SK-N-SH treated with all-trans-retinoic acid at 6 μM for 48 hours (cell line): ENCODE measurements at places on chromosomes 3 and 15.

GRCh38 chr3:31431321-31431720 lies 101.4 kb upstream of the STT3B start:
- ATAC-seq: no peak

GRCh38 chr3:189169728-189170127 lies 2.0 kb upstream of the TPRG1 start:
- peak; percentile 80 for ATAC-seq

GRCh38 chr3:62638316-62638715 lies 236.9 kb downstream of the CADPS start:
- no peak for ATAC-seq

DNA sequence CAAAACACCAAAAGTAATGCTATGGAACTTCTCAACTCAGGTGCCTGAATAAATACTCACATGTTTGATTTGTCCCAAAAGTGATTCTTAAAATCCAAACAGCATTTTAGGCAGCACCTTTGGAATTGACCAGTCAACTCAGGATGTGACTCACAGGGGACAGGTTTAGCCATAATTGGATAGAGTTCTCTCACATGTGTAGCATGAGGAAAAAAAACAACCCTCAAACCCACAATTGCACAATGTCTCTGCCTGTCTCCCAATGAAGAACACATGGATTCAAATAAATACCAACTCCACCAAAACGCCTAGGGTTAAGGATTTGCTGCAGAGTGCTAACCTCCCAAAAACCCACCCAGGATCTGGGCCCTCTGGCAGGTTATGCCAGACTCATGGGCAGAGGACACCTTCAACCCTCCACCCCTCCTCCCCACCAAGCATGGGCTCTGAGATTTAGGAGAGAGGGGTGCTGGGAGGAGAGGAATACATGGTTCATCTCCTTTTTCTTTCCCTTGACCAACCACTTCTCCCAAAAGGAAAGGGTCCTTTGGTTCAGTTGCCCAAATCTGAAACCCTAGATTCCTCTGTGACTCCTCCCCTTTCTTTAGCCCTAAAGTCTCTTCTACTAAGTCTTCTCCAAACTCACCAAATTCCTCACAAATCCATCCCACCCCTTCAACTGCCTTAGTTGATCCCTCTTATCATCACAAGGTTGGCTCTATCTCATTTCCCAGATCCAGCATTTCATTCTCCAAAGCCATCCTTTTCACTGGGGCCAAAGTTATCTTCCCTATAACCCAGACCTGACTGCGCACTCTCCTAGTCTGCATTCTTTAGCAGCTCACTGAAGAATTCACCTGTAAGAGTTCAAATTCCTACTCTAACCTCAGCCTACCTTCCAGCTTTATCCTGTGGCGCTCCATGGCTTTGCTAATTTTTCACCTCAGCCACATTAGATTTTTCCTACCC lies 7.7 kb downstream of the RYK start:
- peak; percentile 57 for ATAC-seq

- ATAC-seq: no peak
Measured at GRCh38 chr3:39960515-39961191, 151.2 kb downstream of the MYRIP start.

DNA sequence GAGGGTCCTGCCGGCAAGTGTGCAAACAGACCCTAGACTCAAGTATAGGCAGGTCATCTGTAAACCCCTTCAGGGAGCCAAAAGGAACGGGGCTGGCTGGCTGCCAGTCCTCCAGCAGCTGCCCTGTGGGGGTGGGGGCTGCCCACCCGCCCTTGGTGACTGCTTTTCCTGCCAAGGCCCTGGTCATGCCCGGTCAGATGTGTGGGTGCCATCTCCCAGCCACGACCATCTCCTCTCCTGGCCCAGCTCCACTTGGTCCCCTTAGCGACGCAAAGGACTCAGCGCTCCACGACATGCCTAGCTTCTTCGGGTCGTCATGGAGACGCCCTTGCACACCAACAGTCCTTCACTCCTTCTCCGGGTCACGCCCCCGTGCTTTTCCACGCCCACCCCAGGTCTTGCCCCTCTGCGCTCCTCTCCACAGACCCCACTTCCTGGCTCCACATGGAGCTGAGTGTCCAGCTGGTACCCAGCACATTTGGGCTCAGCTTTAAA lies 2.4 kb downstream of the MUC4 start:
- ATAC-seq: no peak

DNA sequence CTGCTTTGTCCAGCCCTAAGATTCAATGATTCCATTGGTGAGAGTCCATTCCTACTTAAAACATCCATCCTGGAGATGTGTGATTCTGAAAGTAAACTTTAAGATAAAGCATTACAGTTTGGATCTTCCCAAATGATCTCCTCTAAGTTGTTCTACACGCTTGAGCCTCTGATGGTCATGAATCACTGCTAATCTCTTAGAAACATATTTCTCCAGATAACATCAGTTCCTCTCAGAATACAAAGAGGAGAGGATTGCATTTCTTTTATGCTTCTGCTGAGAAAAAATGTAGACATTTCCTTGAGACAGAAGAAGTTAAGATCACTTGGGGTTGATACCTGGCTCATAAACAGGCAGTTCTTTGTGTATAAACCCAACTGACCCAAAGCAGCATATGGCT lies 281.2 kb upstream of the DPH6 start:
- ATAC-seq: peak; percentile 90

DNA sequence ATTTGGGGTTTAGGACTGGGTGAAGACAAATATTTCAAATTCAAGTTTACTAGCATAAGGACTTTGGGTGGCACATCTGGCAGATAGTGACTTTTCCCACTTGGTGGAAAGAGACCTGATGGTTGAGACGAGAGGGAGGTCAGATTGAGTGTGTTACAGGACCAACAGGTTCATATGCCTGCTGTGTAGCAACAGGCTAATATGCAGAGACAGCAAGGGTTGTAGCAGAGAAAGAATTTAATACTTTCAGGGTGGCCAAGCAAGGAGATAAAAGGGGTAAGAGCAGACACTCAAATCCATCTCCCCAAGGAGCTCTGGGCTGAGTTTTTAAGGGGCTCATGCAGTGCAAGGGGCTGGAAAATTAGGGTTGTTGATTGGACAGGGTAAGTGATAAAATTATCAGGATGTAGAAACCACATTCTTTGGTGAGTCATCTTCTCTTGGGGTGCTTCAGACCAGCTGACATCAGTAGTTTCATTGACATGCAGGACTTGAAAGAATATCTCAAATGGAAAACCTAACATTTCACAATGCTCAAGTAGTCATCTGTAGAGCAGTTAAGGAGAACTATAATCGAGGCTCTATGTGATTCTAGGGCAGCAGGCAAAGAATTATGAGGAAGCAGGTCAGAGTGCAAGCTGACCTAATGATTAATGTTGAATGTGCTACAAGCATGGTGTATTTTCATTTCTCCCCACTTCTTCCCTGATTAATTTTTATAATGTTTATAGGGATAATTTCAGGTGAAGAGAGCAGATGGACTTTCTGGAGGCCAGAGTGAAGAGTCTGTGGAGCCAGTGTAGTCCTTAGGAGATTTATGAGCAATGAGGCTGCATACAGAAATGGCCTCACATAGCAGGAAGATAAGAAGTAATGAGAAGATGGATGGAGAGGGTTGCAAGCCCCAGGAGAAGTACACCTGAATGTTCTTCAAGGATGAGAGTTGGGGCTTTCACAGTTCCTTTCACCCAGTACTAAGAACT lies 13.7 kb downstream of the FOXB1 start:
- ATAC-seq: no peak
